ENCODE measurements at places on chromosomes 16 and 17. TPM values are rescaled to one million over a fixed set of nuclear protein-coding genes. Genes with fewer than 3 reads are reported as not detected.

DNA sequence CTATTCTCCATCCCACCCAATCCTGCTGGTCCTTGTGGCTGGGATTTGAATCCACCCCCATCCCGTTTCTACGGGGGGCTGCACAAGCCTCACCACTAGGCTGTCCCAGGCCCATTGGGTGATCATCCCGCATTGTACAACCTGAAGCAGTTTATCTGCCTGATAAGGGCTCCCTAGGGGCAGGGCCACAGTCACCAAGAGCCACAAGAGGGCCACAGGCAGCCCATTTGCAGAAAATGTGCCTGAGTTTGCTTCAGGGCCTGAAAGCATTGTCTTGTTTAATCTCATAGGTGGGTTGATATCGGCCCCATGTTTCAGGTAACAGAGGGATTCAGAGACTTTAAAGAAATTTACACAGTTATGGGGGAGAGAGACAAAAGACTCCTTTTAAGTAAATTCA, 245.0 kb downstream of the CPPED1 start:
- DNase-seq = no peak

DNA sequence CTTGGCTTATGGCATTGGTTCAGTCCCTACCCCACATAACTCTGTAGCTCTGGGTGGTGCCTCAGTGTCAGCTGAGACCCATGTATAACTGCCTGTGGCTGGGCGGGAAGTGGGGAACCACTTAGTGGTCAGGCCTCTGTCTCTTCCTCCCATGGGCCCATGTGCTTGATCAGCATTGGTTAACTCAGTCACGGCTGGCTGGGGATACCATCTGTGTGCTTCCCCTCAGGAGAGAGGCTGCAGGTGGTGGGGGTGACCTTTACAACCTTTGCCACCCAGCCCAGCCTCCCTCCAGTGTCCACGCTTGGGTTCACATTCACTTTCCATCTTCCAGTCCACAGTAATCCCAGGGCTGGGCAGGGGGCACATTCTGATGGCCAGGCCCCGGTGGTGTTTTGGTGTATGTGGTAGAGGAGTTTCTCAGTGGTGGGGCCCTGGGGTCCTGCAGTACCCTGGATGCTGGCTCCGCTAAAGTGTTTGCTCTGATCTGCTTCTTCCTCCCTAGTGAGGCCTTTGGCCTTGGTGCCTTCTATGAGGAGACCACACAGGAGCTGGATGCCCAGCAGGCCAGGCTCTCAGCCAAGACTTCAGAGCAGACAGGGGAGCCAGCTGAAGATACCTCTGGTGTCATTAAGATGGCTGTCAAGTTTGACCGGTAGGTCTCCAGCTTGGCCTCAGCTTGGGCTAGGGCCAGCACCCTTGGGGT, 10.2 kb upstream of the NFATC3 start:
- DNase-seq = peak; percentile 94

GRCh38 chr16:50808929-50809538, 67.1 kb downstream of the CYLD start:
- DNase-seq = peak; percentile 51

DNA sequence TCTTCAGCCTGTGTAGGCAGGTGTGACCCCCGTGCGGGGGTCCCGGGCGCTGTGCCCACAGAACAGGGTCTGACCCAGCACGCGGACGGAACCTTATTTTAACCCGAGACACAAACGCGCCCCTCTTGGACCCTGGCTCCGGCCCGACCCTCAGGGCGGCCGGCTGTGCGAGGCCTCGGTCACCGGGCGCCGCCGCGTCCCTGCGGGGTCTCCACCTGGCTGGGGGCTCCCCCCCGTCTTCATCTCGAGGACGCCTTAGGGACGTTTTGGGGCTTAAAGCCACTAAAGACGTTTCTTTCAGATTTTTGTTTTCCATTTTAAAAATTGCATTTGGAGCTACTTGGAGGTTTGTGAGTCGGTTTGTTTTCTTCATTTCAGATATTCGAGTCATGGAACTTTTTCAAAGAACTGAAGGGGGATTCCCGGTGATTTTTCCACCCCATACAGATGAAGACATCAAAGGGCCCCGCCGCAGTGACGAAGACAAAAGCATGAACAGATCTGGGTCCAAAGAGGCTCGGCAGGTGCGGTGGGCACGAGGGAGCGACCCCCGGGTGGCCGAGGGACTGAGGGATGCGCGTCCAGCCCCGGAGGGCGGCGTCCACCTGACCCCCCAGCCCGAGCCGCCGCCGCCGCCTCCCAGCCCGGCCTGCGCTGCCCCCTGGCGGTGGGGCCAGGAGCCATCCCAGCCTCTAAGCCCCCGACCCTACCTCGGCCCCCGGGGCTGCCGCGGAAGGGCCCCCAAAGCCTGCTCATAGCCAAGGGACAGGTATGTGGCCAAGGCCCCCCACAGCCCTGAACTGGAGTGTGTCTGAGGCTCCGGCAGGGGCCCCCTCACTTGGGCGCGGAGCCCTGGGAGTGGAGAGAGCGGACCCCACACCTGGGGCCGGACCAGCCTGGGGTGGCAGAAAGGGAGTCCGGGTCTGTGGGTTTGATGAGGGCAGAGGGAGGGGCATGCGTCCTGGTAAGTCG, 3.8 kb upstream of the CD7 start:
- DNase-seq = peak; percentile 93

- no peak for DNase-seq
Measured at GRCh38 chr16:4922721-4923342, 14.1 kb downstream of the PPL start.

DNA sequence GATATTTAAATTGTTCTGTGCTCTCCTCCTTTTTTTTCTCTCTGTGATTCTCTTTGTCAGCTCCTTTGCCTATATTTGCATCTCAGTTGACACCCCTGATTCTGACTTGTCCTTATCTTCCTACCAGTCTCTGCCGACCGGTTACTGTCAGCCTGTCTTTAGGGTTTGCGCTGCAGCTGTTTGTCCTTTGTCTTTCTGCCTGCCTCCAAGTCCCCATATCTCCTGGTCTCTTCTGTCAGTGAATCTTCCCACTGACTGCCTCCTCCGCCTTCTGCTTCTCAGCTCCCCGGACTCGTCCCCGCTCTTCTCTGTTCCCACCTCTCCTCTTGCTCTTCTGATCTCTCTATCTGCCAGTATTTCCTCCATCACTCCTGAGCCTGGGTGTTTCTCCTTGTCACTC, 5.2 kb downstream of the TLCD2 start:
- no peak for DNase-seq

Gene FBF1
- total RNA-seq = 18.6 TPM

Gene TP53TG3
- total RNA-seq = not detected

Gene ANTKMT
- 56.3 TPM for total RNA-seq

Gene SKAP1
- 59.3 TPM for total RNA-seq

Gene TNK1
- total RNA-seq = 5.3 TPM

DNA sequence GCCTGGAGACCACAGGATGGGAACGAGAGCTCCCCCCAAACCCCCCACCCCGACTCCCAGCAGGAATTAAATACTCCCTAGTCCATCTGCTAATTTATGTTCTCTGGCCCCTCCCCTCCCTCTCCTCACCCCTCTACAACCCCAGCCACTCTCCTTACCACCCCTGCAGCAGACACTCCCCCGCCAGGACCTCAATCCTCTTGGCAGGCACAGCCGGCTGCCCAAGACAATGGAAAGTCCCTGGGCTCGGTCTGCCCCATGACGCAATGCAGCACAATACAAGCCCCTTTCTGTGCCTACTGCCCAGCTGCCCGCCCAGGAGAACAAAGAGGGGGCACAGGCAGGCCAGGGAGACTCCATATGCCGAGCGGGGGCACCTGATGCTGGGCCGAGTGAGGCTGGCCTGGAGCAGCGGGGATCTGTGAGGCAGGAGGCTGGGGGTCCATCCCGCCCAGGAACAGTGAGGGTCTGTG, 30.3 kb upstream of the CDC42EP4 start:
- no peak for DNase-seq

Gene OTOP2
- not detected for total RNA-seq

- no peak for DNase-seq
Measured at GRCh38 chr17:6374271-6374691, 60.6 kb downstream of the AIPL1 start.

Gene LCMT1
- total RNA-seq = 38.7 TPM

- no peak for DNase-seq
Measured at GRCh38 chr17:79794659-79795511, 2.0 kb downstream of the CBX8 start.

DNA sequence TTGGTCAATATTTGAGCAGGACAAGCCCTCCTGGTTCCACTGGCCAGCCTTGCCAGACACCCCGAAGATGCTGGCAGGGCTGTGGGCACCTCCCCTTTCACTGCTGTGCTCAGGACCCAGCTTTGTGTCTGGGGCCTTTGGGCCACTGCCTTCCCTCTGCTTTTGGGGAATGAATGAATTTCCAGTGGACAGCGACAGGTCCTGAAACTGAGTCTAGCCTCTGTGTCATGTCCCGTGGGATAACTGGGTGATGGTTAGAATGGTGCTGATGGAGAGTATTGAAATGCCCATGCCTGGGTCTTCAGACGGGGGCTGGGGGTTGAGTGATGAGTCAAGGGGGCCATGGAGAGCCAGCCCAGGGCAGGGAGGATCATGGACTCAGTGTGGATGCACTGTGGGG, 135.8 kb downstream of the FOXL1 start:
- DNase-seq = no peak

Gene ZSCAN10
- not detected for total RNA-seq

Gene WNT9B
- total RNA-seq = not detected

- no peak for DNase-seq
Measured at GRCh38 chr16:27304102-27304501, 9.7 kb upstream of the IL4R start.

GRCh38 chr16:4116325-4117249, at the start of gene ADCY9:
Gene ADCY9, minus strand, starts transcription at chr16:4116442. Its CDS starts 1,000 bp downstream, at chr16:4115442.
- peak; percentile 96 for DNase-seq

GRCh38 chr17:55549140-55549539, 37.9 kb upstream of the SMIM36 start:
- DNase-seq = no peak

DNA sequence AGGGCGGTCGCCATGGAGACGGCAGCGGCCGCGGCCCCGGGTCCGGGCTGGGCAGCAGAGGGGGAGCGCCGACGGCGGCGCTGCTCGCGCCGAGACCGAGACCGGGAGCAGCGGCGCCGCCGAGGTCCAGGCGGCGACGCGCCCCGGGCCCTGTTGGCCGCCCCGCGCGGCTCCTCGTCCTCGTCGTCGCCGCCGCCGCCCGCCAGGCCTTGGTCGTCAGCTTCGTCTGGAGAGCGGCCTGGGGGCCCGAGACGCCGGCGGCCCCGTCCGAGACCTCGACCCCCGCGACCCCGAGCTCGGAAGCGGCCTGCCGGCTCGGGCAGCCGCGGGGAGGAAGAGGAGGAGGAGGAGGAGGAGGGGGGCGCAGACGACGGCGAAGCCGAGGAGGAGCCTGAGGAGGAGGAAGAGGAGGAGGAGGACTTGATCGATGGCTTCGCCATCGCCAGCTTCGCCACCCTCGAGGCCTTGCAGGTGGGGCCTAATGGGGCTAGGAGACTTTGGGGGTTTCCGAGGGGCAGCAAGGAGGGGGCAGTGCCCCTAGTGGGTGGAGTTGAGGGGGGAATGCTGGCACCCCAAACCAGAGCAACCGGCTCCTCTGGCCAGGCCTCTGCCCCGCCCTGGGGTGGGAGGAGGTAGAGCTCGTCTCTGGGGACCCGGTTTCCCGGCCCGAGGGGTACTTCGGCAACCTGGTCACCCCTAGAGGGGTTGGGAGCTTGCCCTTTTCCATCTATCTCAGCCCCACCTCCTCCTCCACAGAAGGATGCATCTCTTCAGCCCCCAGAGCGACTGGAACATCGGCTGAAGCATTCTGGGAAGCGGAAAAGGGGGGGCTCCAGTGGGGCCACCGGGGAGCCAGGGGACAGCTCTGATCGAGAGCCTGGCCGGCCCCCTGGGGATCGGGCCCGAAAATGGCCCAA, 1.5 kb downstream of the FBRS start:
- DNase-seq = peak; percentile 83

GRCh38 chr16:69123910-69124309, 8.5 kb downstream of the CHTF8 start:
- DNase-seq = peak; percentile 90

Gene SLC35G6
- total RNA-seq = not detected

GRCh38 chr17:7004398-7005253, 7.8 kb upstream of the RNASEK start:
- DNase-seq = peak; percentile 89

- no peak for DNase-seq
Measured at GRCh38 chr16:66926961-66927436, 1.7 kb upstream of the RRAD start.

- no peak for DNase-seq
Measured at GRCh38 chr16:81384006-81384405, 60.6 kb upstream of the CMIP start.

GRCh38 chr17:19370493-19370960, 7.8 kb upstream of the MAPK7 start:
- peak; percentile 78 for DNase-seq

GRCh38 chr17:1460233-1460632, 4.2 kb upstream of the CRK start:
- no peak for DNase-seq

DNA sequence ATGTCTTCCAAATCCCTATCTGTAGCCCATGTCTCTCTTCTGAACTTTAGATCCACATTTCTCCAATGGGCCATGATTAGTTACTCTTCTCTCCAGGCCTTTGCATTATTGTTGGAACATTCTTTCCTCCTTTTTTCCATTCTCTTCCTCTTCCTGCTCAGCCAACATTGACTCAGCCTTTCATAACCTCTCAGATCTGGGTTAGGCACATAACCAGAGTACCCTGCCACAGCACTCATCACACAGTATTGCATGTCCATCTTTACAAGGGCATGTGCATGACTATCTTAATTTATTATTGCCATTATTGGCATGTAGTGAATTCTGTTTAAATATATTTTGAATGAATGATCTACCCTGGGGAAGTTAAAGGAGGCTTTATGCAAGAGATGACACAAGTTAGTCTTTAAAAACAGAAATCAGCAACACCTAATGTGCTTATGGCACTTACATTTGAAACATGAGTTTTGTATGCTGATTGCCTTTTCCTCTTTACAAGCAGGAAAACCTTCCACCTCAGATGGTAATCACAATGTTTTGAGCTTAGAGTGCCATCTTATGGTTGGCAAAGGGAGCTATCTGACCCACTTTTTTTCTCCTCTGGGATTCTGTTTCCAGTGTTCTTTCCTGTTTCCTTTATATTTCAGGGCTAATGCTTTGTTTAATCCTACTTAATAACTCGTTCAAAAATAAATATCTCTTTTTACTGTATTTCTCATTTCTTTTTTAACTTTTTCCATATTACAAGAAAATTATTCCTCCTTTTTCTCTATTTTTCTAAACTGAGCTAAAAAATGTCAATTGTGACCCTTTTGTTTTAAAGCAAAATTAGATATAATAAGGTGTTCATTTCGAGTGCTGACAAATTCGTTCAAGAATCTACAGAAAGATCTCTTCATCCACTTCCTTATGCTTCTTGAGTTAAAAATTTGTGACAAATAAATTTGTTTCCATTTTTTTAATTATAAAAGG, 151.0 kb upstream of the RBL2 start:
- no peak for DNase-seq
